ENCODE measurements at places on chromosomes 4 and X.

- DNase-seq: no peak
These were observed 44.8 kb upstream of the NSG1 start for GRCh38 chr4:4341861-4342650.

- DNase-seq: peak; percentile 49
These were observed 22.1 kb downstream of the PIR start for GRCh38 chrX:15471028-15471427.

- DNase-seq: no peak
These were observed 36.8 kb downstream of the TSC22D3 start for GRCh38 chrX:107738768-107739167.

GRCh38 chr4:76485450-76485849 lies 50.4 kb downstream of the SHROOM3 start:
- no peak for DNase-seq

- no peak for DNase-seq
These were observed 15.9 kb upstream of the CCNQ start for GRCh38 chrX:153614818-153615217.

DNA sequence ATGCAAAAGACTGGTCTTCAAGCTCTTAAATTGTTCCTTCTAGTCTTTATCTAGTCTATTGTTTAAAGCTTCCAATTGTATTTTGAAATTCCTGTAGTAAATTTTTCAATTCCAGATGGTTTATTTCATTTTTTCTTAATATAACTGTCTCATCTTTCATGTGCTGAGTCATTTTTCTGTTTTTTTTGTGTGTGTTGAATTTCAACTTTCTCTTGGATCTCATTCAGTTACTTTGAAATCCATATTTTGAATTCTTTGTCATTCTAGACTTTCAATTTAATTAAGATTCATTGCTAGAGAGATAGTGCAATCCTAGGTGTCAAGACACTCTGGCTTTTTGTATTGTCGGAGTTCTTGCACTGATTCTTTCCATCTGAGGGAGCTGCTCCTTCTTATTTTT lies 128.0 kb upstream of the PRKG2 start:
- DNase-seq: no peak

DNA sequence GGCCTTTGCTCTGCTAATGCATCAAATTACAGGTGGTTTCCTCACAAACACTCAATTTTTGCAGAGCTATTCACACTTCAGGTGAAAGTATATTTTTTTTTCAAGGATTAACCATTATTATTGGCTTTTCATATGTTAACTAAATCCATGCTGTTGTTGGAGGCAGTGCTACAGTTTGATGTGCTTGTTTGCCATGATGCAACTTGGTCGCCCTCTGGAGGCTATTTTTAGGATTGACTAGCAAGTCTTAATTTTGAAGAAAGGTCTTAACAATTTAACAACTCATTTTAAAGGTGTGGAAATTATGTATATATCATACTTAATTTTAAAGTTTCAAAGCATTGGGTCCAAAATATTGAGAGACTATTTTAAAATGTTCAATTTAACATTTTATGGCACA lies 168.8 kb upstream of the FAM47A start:
- no peak for DNase-seq

All from CD4-positive, alpha-beta T cell treated with Interleukin-6 at 100 ng/mL for 8 hours (primary cell).